ENCODE measurements at places on chromosomes 6 and 20.

- peak; percentile 23 for DNase-seq
These were observed 76.6 kb upstream of the CCDC167 start for GRCh38 chr6:37576336-37576737.

DNA sequence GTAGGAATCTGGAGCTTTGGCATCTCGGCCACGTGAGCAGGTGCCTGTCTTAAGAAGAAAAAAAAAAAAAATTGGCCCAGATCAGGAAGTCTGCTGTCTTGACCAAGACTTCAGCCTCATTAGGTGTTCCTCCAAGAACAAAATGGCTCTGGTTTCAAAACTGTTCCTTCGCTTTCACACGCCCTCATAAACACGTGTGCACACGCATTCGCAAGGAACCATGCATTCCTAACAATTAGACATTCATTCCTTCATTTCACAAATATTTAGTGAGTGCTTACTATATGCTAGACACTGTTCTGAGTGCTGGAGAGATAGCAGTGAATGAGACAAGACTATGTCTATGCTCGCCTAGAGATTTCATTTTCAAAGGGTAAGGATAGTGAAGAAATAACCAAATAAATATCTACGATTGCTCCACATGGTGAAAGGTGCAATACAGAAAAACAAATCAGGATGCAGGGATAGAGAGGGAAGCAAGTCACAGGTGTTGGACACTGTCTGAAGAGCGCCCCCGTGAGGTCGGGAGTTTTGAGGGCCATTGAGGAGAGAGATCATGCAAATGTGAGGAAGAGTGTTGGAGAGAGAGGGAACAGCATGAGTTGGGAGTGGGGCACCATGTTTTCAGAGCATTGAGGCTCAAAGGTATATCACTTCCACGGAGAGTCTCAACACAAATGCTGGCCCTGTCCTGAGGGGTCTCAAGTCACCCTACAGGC lies 53.3 kb downstream of the CCDC170 start:
- DNase-seq: peak; percentile 46

GRCh38 chr20:34531608-34532265 lies 15.5 kb downstream of the DYNLRB1 start:
- no peak for DNase-seq

DNA sequence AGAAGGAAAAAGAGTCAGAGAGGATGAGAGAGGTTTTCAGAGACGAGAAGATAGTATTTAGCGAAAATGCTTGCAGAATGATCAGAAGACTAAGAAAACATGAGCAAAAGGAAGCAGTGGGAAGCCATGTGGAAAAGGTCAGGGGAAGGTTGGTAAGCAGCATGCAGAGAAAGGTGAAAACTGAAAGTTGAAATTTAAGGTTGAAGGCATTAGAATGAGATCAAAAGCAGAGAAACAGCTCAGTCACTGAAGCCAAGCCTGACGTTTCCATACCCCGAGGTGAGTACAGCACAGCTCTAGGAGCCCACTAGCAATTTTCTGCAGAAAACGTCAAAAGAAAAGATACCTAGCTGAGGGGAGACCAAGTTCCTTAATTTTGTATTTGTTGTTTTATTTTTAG lies 19.1 kb upstream of the TFB1M start:
- DNase-seq: no peak

DNA sequence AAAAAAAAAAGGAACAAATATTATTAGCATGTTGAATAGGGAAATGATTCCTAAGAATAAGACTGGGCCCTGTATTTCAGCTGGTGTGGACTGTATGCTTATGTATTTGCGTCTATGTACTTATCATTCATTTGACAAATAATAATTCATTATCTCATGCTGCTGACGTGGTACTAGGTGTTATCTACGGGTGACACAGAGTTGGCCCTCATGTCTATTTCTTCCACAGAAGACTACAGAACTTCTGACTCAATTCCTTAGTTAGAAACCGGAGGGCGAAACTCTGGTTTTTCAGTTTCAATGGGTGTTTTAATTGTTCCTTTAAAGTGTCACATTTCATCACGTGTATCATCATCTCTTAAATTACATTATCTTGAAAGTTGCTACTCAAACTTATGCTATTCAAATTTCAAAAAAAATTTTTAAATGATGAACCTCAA lies 305.9 kb downstream of the CLIC5 start:
- DNase-seq: no peak

DNA sequence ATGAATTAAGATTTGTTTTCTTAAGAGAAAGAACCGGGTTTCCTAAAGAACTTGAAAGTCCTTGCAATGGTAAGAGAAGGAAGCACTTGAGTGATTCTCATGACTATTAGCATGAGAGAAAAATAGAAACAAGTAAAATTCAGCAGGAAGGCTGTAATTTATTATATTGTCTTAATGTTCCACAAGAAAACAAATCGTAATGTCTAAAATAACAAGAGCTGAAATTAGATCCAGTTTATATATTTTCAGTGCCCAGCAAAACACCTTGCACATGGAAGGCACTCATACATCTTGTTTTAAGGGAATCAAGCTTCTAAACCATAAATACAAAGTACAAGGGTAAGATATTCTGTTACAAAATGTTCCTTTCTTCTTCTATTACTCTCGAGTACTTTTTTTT lies 229.4 kb upstream of the PLN start:
- DNase-seq: no peak

DNA sequence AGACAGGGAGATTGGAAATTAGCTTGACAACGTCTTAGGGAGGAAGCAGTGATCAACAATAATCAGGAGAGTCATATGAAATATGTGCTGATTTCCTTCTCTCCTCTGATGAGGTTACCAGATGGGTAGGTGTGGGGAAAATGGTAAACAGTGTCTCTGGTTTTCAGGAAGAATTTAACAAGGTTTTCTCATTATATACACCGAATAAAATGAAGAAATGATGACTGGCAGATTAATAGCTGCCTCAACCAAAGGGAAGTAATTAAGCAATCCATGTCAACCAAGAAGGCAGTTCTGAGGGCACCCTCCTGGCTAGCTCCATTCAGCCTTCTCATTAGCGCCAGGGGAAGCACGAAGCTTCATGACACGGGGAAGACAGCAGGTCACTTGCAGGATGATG lies 12.7 kb upstream of the RAMACL start:
- DNase-seq: no peak

- DNase-seq: no peak
These were observed 274.9 kb downstream of the UTRN start for GRCh38 chr6:144559865-144560593.

GRCh38 chr6:85389151-85389797 lies 60.6 kb upstream of the NT5E start:
- no peak for DNase-seq

DNA sequence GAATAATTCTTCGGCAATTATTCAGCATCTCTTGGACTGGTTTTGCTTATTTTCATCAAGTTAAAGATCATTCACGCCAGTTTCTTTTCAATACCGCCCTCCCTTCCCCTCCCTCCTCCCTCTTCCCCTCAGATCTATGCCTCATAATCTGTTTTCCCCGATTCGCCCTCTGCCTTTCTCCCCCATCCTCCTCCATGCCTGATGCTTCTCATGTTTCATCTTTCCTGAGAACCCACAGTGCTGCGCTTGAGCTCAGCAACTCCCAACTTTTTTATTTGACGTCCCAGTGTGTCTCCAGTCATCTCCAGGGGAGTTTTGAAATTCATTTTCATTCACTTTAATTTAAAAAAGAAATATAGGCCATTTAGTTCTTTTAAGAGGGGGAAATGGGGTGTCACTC lies 142.7 kb downstream of the PTPRT start:
- no peak for DNase-seq

GRCh38 chr6:135866445-135867123 lies 15.1 kb downstream of the PDE7B start:
- no peak for DNase-seq

DNA sequence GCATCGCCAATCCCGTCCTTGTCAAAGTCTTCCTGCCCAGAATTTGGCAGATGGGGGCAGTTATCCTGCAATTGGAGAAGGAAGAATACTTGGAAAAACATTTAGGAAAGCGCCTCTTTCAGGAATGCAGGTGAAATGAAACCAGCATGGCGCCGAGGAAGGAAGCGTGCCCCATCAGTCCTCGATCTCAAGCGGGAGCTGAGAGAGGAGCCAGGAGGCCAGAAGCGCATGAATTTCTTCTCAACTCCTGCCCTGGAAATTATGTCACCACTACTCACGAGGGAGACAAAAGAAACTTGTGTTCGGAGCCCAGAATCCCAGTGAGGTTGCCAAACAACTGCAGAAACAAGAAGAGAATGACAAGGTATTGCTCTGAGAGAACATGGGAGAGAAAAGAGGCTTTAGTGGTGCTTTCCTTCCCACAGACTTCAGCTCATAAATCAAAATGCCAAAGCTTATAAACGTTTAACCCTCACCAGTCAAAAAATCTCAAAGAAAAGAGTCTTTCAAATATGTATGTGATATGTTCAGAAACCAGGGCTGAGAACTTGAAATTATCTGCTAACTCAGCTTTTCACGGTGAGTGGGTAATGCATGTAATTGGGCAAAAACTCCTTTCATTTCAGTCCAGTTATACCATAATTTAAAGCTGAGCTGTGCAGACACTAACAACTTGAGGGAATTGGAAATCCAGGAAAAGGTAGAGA lies 23.9 kb downstream of the THBS2 start:
- no peak for DNase-seq

Measured in K562 (cell line).